ENCODE measurements at places on chromosomes 7 and 10.
A peak's percentile ranks its signal among the peaks of the same experiment; 100 is the strongest.

DNA sequence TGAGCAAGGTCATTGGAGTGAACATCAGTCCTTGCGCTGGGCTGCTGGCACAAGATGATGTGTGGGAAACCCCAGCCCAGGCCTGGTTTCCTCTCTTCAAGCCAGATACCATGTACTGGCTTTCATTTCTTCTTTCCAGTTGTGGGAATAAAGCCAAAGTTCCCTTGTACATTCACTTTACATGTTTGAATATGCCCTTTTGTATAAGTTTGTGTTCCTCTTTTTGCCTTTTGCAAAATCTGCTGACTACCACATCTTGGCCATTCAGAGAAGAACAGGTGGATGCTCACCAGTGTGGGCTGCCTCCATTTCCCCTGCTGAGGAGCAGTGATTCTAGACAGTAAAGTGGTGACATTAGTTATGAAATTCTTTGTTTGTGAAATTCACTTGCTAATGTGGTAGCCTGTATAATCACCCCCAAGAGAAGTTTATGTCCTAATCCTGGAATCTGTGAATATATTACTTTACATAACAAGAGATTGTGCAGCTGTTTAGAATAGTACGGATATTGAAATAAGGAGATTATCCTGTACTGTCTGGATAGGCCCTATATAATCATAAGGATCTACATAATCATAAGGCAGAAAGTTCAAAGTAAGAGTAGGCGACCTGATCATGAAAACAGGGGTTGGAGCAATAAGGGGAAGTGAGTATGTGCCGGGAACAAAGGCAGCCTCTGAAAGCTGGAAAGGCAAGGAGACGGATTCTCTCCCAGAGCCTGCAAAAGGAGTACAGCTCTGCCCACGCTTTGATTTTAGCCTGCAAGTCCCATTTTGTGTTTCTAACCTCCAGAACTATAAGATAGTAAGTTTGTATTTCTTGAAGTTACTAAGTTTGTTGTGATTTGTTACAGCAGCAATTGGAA is 18.8 kb upstream of the AOAH start:
- no peak for DNase-seq

DNA sequence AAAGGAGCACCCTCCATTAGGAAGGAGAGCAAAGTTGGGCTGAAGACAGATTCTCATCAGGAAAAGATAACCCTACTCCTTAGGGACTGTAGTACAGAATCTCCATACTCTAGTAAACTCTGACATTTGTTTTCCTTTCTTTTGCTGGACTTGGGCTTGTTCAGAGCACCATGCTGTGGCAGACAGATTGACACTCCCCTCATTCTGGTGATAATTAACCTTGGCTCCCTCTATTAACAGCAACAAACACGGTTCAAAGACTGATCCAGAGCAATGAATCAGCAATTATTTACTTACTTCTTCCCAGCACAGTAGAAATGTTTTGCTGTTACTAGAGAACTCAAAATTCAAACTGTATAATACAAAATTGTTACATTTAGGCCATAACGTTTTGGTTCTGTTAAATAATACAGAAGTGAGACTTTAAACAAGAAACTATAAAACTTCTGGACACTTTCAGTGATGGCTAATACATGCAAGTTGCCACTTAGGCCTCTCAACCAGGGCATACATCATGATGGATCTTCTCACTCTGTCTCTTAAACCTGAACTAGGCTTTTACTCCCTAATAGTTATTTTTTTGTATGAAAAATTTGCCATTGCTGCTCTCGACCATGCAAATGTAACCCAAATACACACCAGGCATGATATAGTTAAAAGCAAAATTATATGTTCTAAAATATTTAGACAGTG is 639.0 kb downstream of the IPMK start:
- DNase-seq, result no peak

DNA sequence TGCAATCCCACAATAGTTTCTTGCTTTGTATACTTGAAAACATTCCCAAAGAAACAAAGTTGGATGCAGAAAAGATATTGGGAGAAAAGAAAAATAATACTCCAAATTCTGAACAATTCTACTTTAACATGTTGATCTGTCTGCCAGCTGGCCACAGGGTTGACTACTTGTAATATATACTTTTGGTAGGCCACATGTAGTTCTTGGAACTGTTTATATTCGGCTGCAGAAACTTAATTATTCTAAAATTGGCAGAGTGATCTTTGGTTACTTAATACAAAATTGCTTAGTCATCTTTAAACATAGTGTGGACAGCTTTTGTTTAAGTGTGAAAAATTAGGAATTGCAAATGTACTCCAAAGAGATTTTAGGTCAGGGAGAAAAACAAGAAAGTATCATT is 76.0 kb downstream of the CALD1 start:
- no peak for DNase-seq

DNA sequence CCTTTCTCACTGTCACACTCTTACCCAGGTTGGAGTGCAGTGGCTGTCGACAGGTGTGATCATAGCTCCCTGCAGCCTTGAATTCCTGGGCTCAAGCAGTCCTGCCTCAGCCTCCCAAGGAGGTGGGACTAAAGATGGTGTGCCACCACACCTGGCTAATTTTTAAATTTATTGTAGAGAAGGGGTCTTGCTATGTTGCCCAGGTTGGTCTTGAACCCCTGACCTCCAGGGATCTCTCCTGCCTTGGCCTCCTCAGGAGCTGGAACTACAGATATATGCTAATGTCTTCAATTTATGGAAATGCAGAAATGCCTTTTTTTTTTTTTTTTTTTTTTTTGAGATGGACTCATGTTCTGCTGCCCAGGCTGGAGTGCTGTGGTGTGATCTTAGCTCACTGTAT is 42.7 kb downstream of the DNAJB6 start:
- DNase-seq, result no peak

DNA sequence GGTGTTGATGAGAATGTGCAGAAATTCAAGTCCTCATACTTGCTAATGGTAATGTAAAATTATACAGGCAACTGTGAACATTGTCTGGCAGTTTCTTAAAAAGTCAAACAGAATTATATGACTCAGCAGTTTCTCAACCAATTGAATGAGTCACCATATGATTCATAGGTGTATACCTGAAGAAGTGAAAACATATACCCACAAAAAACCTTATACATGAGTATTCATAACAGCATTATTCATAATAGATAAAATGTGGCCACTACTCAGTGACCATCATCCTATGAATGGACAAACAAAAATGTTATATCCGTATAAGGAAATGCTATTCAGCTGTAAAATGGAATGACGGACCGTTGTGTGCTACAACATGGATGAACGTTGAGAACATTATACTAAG is 253.5 kb downstream of the MALRD1 start:
- DNase-seq, result no peak

- DNase-seq, result peak; percentile 41
Measured at GRCh38 chr7:121561717-121562116, 165.6 kb upstream of the FAM3C start.

DNA sequence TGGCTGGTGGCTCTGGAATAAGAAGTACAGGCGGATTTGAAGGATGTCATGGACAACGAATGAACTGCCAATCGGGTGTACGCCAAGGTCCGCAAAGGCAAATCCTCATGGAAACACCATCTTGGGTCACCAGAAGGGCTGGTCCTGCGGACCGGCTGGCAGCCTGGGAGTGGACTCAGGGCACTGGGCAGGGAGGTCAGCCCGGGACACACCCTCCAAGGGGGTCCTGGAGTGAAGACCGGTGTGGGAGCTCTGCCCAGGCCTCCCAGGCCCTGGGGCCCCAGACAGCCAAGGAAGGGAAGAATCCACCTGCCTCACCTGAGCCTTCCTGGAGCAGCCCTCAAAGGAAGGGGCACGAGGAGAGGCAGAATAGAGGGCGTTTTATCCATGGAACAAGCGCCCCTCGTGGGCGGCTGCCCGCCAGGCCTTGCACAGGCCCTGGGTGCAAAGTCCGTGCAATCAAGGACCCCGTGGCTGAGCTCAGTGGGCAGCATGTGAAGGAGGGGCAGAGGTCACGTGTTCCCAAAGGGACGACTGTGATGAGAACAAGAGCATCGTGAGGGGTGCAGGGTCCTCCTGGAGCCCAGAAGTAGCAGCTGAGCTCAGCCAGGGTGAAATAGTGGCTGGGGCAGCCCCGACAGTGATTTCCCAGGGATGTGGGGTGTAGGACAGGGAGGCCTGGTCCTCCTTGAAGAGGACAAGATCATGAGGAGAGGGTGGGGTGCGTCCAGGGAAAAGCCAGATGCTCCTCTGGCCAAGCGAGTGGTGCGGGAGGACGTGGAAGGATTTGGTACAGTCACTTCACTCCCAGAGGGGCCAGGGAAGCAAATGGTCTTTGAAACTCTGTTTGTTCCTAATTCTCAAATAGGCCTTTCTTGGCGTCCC is 105.2 kb downstream of the TCERG1L start:
- no peak for DNase-seq

GRCh38 chr10:86364491-86365345 is 1.9 kb downstream of the GRID1 start:
- peak; percentile 41 for DNase-seq

DNA sequence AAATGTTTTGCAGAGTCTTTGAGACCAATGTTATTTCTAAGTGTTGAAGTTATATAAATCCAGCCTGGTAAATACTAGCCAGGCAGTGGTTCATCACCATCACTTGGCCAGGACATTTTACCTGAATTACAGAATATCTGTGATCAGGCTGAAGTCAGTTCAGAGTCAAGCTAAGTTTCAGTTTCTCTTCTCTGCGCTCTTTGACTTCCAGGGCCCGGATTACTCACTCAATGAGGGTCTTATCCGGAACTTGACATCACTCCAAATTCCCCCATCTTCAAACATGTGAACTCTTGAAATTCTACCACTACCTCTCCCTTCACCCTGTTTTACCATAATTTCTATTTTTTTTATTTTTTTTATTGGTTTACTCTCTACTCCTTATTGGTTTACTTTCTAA is 36.6 kb upstream of the CCAR1 start:
- no peak for DNase-seq

DNA sequence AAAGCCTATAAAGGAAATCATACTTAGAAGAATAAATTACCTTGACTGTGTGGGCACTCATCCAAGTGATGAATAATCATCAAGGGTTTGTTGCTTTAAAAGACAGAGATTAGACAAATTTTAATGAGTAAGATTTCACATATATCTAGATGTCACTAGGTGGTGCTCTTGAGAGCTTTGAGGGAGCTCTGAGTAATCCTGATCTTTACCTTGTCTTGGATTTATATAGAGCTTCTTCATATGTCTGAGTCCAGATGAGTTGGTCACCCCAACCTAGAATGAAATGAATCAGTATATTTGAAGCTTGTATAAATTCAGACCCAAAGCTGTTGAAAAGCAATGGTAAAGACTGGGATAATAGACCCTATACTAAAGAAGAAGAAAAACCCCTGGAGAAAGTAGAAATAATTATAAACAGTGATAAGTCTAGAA is 3.7 kb downstream of the AGR2 start:
- no peak for DNase-seq

DNA sequence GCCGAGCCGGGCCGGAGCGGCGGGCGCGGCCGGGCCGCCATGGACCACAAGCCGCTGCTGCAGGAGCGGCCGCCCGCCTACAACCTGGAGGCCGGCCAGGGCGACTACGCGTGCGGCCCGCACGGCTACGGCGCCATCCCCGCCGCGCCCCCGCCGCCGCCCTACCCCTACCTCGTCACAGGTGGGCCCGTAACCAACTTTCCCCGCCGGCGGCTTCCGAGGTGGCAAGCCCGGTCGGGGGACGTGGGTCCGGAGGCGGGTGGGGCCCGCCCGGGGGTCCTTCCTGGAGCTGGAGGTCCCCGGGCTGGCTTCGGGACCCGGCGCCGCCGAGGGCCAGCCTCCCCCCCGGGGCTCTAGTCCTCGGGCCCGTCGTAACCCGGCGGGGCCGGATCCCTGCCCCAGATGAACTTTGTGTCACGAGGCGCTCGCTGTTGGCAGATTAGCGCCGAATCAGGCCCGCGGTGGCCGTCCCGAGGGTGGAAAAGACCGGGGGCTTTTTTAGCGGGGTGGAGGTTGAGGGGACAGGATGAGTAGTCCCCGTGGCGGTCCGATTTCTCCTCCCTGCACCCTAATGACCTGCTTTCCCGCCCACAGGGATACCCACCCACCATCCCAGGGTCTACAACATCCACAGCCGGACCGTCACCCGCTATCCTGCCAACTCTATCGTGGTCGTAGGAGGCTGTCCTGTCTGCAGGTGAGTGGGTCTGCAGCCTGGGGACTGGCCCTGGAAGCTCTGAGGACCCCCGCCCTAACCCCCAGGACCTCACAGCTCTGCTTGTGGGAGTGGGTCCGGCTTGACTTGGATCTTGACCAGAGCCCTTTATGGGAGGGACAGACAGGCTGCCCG is 496 bp downstream of the BRI3 start:
- DNase-seq, result no peak

DNA sequence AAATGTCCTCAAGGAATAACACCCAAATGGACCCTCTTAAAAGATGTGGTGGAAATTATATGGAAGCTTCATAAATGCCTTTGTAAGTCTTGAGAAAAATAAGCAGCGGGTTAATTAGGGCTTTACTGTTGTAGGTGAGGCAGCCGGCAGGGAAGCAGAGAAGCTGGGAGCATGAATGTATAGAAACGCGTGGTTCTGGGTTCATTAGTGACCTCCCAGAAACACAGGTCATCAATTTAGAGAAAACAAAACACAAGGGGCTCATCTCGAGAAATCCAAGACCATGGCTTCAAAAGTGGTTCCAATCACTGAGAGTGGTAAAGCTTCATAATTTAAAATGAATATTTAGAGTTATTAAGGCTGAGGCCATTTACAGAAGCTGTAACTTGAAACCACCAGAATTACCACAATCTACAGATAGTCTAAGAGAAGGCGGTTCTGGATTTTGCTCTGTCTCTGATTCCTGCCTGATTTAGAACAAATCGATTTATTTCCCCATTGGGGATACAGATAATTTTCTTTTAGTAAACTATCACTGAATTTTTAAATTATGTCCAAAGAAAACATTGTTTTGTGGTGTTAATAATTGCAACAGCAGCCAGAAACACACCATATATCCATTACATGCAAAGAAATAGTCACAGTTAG is 20.7 kb downstream of the GARIN1A start:
- no peak for DNase-seq

DNA sequence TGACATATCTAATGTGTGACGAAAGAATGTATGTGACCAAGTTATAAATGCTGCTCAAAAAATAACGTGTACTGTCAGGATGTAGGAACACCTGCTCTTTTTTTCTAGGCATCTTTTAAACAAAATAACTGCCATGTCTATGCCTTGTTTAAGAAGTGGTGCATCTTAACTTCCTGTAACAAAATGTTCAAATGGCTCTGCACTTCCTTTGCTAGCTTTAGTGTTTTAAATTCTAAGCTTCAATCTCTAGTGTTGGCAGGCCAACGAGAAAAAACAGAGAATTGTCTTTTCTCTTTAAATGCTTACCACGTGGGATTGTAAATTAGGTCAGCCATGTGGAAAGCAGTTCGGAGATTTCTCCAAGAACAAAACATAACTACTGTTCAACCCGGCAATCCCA is 14.6 kb upstream of the PDSS1 start:
- no peak for DNase-seq

- no peak for DNase-seq
Measured at GRCh38 chr10:21624951-21625350, 90.9 kb downstream of the MLLT10 start.

DNA sequence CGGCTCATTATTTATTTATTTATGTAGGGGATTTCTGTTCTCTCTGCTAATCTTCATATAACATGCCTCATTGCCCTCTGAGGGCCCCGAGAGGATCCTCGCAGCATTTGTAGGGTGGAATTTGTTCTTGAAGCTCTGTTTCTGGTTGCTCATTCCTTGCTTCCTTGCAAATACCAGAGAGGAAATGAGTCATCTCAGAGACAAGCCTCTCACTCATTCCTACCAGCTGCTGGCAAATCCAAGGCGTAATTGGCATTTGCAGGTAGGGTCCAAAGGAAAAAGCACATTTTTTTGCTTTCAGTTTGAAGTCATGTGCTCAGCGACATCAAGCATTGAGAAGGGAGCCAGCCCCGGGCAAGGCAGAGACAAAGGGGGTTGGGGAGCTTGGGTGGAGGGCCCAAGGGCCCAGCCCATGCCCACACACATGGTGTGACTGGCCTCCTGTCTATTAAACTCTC is 501.6 kb downstream of the GALNT17 start:
- DNase-seq, result no peak
